ENCODE measurements at places on chromosomes 6 and 20.

DNA sequence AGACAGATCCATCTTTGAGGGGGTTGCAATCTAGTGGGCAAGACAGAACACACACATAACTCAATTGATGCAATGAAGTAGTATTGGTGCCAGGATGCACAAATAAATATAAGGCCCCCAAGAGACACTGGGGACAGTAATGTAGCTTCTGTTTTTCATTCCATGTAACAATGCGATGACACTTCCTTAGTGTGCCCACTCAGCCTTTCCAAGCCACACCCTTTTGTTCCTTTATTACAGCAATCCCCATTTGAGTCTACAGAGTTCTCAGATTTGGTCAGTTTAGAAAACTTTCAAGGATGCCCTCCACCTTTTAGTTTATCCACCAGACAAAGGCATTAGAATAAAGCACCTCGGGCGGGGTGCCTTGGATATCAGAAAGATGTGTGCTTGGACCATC is 15.5 kb downstream of the TGM3 start:
- DNase-seq = no peak

DNA sequence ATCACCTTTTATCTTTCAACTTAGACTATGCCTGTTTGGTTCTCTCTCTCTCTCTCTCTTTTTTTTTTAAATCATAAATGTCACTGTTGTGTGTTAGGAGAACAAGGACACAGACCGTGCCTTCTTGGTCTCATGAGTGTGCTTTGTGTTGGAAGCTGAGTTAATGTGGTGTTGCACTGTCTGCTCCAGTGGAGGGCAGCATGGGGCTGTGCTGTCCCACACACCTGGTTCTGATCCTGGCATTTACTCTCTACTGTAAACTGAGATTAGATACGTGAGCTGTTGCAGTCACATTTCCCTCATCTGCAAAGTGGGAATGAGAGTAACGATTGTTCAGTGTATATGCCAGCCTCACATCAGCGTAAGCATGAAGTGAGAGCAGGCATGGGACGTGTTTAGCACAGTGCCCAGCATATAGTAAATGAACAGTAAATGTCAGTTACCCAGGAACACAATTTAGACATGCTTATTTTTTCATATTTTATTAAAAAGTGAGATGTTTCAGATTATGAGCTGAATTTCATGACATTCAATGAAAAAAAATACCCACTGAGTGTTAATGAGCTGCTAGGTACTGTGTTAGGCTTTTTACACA is 161.1 kb downstream of the FARS2 start:
- DNase-seq = no peak

- no peak for DNase-seq
Observed at GRCh38 chr20:61770113-61770585, 295.5 kb downstream of the TAF4 start.

- no peak for DNase-seq
Observed at GRCh38 chr6:121398127-121398526, 37.3 kb upstream of the GJA1 start.

GRCh38 chr6:103140308-103141027 is 1719.3 kb downstream of the HACE1 start:
- no peak for DNase-seq

DNA sequence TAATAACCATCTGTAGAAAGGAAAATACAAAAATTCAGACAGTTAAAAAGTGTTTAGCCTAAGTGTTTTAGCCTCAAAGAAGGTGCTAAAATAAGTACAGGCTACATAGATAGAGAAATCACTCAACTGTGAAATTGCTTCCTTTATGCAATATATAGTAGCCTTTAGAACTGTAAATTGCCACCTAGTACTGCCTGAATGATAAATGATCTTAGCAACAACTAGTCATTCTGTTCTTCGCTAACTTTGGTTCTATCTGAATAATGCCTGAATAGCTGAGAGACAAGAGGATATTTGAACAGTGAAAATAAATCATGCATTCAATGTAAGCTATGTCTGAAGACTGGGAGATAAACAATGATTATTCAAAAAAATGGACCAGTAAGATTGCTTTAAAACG is 603.3 kb upstream of the PTCHD4 start:
- DNase-seq = no peak

DNA sequence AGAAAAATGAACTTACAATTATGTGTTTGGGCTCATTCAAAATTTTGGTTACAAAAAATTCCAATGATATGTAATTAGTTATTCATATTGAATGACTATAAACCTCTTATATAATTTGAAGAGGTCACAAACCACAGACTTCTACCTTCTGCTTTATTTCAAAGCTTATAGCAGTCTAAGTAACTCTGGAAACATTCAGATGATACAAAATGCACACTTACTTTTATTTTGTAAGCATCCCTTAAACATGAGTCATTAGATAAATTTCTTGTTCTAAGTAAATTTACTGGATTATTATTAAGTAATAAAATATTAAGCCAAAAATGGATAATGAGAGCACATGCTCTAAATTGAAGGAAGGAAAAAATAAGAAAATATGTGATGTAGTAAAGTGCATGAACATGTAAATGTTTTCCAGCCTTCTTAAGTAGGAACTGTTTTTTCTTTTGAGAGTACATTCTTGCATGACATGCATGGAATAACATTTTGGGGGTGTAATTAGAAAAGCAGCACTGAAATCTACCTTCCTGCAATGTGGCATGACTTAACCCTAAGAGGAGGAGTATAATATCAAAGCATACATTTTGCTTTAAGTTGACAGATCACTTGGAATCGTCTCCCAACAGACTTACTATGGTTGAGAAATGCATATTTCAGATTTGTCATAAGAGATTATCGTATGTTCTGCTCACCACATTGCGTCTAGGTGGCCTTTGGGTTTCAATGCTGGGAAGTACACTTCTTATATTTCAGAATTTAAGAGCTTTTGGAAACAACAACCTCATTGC is 372.7 kb upstream of the HSF2 start:
- no peak for DNase-seq
